ENCODE measurements at places on chromosomes 16 and 17.

GRCh38 chr17:44053125-44053872 lies 13.2 kb downstream of the LSM12 start:
- no peak for DNase-seq

- DNase-seq, result no peak
These were observed 29.5 kb upstream of the DNAI2 start for GRCh38 chr17:74244548-74244947.

DNA sequence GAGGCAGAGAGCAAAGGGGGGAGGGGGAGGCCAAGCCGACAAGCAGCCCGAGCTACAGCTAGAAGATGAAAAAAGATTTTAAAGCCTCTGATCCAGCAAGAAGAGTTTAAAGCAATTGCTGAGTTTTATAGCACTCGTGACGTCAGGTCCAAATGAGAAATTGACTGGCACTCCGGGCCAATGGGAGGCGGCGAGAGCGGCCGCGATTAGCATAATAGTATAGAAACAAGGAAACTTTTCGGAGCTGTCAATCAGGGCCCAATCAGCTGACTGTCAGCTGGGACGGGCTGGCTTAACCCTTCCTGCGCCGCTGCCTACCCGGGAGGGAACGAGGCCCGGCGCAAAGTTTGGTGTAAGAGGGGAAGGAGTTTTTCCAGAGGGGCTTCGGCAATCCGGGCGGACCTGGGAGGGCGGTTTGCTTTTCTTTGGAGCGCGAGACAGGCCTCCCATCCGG lies at the start of gene MAF:
MAF (minus strand) TSS at position 100 of the 454 bp plus-strand sequence. CDS start 835 bp downstream, outside the sequence.
- peak; percentile 79 for DNase-seq

- no peak for DNase-seq
These were observed 26.9 kb downstream of the TNS4 start for GRCh38 chr17:40474419-40475002.

DNA sequence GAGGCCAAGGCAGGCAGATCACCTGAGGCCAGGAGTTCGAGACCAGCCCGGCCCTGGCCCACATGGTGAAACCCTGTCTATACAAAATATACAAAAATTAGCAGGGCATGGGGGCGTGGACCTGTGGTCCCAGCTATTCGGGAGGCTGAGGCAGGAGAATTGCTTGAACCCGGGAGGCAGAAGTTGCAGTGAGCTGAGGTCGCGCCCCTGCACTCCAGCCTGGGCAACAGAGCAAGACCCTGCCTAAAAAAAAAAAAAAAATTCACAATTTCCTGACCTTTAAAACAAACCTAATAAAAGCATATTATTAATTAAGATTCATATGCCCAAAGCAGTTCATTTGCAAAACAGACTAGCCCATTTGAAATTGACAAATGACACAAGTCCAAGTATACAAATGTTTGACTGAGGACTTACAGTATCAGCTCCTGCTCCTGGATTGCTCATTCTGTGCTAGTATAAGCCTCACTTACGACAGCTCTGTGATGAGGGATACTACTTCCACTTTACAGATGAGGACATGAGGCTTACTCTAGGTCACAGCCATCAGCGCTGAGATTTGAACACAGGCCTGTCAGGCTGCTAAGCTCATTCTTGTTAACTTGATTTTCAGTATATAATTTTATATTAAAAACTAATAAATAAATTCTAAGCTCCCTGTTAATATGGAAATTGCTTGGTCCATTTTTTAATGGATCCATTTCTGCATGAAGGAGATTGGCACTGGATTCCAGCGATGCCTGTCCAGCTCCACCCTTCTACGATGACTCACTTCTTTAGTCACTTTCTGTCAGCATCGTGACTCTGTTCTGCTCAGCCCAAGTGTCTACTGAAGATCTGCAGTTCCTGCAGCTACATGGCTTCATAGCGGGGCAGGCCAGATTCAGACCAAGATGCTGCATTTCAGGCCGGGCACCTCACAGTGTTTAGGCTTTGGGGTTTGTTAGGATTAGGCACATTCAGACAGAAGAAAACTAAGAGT lies 88.2 kb downstream of the WDR59 start:
- DNase-seq, result no peak

GRCh38 chr16:57574086-57574485 lies 31.6 kb downstream of the ADGRG5 start:
- no peak for DNase-seq

DNA sequence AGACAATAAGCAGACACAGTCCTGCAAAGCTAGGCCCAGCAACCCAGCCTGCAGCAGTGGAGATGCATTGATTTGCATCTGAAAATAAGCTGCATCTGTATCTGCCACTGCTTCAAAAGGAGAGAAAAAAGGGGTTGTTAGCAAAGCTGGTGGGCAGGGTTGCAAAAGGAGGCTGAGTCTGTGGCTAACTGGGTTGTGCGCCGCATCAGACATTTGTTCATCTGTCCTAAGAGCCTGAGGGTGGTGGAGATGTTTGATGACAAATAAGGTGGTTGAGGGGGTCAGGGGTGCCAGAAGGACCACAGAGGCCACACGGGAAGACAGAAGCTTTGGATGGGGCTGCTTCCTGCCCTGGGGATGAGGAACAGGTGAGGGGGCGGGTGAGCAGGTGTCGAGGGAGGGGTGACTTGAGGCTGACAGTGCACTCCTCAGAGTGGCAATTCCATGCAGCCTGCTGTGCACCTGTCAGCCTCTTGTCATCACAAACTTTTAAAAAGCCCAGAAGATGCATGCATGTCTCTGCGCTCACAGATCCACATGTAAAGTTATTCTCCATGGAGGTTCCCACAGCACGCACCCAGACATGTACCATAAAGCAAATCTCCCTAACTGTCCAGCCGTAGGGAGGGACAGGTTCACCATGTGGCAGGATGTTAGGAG lies 35.4 kb downstream of the WSB1 start:
- DNase-seq, result no peak

DNA sequence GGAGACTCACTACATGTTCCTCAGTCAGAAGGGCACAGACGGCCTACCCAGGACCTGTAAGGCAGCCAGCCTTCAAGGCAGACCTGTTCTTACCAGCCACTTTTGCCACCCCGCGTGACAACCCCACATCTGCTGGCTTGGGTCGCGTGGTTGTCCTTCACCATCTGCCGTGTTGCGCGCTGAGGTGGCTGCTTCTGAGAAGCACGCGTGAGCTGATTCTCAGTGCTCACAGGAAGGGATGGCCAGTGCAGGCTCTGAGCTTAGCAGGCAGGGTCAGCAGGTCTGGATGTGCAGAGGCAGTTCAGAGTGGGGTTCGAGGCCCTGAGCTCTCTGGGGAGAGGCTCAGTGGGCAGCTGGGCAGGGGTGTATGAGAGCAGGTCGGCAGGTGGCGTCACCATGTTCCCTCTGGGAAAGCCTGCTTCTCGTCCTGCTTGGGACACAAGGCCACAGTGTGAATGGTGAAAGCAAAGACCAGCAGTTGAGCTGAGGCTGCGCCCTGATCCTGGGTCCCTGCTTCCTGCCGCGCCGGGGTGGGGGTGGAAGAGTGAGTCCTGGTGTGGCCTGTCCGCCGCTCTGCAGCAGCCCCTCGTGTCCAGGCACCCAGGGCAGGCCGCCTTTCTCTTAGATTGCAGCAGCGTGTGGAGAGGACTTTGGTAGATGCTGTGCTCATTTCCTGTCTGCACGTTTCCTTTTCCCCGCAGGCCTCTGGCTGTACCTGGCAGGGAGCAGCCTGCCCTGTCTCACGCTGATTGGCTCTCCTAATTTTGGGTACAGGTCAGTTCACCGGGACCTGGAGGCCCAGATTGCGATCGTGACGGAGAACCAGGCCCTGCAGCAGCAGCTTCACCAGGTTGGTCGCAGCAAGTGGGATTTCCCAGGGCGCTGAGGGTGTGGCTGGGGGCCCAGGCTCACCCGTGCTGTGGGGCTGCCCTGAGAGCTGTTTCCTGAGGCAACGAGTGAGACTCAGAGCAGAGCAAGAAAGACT lies 36.0 kb downstream of the PGS1 start:
- DNase-seq, result no peak

GRCh38 chr17:50051082-50051576 lies 4.8 kb upstream of the ITGA3 start:
- DNase-seq, result no peak

- DNase-seq, result no peak
These were observed 5.9 kb downstream of the RAB11FIP4 start for GRCh38 chr17:31397256-31397939.

GRCh38 chr17:17498606-17499301 lies 2.6 kb upstream of the RASD1 start:
- DNase-seq, result no peak

DNA sequence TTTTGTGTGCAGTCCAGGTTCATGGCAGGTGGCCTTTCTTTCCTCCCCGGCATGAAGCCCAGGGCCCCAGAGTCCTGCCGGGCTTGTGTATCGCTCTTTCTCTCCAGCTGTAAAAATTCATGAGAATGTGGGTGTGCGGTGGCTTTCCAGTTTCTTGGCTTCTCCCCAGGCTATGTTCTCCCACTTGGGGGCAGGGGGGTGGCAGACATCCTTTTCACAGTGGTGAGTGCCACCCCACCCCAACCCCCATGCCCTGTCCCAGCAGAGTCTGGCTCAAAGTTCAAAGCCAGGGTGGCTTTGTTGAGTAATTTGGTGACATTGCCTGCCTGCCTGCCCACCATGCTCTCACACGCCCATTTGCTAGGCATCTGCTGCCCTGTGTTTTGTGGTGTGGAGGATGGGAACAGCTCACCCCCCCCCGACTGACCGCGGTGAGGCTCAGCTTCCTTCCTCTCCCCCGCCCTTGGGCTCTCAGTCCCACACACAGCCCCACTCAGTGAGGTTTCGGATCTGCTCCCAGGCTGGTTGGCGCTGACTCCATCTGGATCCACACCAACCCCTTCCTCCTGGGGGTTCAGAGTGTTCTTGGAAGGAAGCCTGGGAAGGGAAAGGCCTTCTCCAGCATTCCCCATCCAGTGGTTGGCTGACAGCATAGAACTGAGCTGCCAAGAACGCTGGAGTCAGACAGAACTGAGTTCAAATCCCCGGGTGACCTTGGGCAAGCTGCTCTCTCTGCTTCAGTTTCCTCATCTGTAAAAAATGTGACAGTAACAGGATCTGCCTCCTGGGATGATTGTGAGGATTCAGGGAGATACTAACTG lies 36.0 kb downstream of the CHD9 start:
- DNase-seq, result peak; percentile 86

- DNase-seq, result no peak
These were observed 32.6 kb downstream of the CDRT15 start for GRCh38 chr17:14204084-14204483.

GRCh38 chr16:30893417-30893743 lies 497 bp downstream of the BCL7C start:
- DNase-seq, result no peak

DNA sequence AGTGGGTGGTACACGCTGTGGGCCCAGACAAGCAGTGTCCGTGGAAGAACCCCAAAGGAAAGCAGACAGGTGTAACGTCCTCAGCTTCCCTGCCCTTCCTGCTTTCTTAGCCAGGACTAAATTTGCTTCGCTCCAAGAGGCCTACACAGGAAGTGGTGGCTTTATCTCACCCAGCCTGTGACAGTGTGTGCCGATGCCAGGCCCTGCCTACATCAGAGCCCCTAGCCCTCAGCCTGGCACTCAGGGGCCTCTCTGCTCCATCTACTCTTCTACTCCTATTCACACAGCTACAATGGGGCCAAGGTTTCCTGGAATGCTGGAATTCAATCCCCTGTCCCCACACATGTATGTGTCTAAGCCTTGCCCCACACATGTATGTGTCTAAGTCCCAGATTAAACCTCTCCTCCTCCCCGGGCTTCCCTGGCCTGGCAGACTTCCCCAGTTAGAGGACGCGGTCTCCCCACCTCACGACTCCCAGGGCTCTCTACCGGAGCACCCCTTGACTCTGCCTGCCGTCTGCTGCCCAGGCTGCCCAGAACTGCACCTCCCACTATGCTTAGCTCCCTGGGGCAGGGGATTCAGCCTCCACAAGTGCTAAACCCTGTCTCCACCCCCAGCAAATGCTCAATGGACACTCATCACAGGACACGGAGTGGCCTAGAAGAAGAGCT lies 8.2 kb downstream of the PGAP3 start:
- DNase-seq, result no peak

- DNase-seq, result no peak
These were observed at the start of gene HSPB9 for GRCh38 chr17:42122371-42123303. TSS of gene HSPB9 (plus strand) at chr17:42122804. CDS start at chr17:42122851, 47 bp downstream.

DNA sequence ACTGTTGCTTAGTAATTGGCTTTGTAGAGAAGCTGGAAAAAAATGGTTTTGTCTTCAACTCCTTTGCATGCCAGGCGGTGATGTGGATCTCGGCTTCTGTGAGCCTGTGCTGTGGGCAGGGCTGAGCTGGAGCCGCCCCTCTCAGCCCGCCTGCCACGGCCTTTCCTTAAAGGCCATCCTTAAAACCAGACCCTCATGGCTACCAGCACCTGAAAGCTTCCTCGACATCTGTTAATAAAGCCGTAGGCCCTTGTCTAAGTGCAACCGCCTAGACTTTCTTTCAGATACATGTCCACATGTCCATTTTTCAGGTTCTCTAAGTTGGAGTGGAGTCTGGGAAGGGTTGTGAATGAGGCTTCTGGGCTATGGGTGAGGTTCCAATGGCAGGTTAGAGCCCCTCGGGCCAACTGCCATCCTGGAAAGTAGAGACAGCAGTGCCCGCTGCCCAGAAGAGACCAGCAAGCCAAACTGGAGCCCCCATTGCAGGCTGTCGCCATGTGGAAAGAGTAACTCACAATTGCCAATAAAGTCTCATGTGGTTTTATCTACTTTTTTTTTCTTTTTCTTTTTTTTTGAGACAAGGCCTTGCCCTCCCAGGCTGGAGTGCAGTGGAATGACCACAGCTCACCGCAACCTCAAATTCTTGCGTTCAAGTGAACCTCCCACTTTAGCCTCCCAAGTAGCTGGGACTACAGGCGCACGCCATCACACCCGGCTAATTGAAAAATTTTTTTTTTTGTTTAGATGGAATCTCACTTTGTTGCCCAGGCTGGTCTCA lies 6.2 kb upstream of the TMEM235 start:
- no peak for DNase-seq

DNA sequence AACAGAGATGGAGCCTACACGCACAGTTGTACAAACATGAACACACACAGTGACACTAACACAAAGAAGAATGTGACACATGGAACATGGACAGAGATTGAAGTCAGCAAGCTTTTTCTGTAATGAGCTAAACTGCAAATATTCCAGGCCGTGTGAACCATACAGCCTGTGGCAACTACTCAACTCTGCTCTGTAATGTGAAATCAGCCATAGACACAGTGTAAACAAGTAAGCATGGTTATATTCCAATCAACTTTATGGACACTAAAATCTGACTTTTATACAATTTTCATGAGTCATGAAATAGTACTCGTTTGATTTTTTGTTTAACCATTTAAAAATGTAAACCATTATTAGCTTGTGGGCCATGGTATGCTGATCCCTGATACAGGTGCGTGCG lies 120.2 kb downstream of the SMG6 start:
- no peak for DNase-seq

GRCh38 chr16:12458591-12459358 lies 344.9 kb downstream of the CPPED1 start:
- DNase-seq, result no peak
